ENCODE measurements at places on chromosomes 13 and 19.

- DNase-seq = no peak
These were observed 94.3 kb upstream of the PABPC3 start for GRCh38 chr13:25001476-25002206.

GRCh38 chr13:59691501-59692066 lies 472.1 kb downstream of the DIAPH3 start:
- DNase-seq = no peak

GRCh38 chr19:15671891-15672579 lies 852 bp upstream of the CYP4F12 start:
- no peak for DNase-seq

GRCh38 chr19:11721681-11722080 lies 17.1 kb downstream of the ZNF823 start:
- no peak for DNase-seq

- peak; percentile 38 for DNase-seq
These were observed 5.7 kb upstream of the CDC42EP5 start for GRCh38 chr19:54478677-54479266.

DNA sequence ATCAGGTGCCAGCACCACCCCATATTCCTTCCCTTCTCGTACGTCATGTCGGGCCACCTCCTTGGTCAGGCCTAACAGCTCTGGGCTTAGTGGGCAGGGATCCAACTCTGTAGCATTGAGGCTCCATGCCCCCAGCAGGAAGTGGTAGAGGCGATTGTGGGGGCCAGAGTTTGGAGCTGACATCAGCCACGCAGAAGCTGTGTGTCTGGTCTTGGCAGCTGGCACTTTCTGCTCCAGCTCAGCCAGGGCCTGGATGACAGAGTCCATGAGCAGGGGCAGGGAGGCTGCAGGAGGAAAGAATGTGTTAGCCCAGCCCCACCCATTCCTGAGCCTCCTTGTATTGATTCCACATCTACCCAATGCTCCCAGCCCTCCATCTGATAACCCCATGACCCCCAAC lies 3.0 kb downstream of the PGLYRP2 start:
- no peak for DNase-seq

DNA sequence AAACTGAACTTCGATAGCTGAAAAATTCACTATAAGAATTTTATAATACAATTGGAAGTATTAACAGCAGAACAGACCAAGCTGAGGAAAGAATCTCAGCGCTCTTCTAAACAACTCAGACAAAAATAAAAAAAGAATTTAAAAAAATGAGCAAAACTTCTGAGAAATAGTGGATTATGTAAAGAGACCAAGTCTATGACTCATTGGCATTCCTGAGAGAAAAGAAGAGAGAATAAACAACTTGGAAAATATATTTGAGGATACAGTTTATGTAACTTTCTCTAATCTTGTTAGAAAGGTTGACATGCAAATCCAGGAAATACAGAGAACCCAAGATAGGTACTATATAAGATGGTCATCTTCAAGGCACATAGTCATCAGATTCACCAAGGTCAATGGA lies 25.4 kb downstream of the SLC25A15 start:
- DNase-seq = no peak

GRCh38 chr19:19176950-19177349 lies 6.9 kb upstream of the MEF2B start:
- no peak for DNase-seq

GRCh38 chr19:42042455-42043170 lies 27.4 kb downstream of the GRIK5 start:
- DNase-seq = no peak

DNA sequence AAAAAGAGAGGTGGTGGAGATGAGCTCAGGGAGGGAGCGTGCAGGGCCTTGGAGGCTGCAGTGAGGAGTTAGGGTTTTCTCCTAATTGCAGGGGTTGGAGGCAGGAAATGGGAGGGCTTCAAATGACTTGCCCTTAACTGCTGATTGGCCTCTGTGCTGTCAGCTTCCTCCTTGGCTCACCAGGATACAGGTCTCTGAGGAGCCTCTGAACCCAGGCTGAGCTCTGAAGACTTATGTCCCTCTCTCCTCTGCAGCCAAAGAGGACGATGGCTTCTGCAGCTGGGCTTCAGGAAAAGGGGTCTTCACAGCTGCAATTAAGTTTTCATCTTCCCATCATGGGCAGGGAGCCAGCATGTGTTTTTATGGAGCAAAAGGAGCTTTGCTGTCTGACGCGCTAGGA lies 6.7 kb upstream of the RANBP3 start:
- no peak for DNase-seq

GRCh38 chr19:45821570-45821969 lies 6.5 kb upstream of the RSPH6A start:
- DNase-seq = no peak

DNA sequence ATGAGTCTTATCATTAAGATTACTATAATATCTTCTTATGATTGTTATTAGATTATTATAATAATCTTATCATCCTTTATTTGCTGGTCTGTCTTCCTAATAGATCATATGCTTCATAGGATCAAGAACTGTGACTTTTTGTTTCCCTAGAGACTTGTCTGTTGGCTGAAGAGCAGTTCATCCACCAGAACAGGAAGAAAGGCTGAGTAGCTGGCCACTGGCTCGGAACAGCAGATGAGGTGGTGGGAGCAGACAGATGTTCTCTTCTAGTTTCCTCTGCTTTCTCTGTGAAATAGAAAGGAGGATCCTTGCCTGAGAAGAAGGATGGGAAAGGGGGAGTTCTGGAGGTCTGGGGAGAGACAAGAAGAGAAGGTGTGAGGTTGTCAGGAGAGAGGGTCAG lies 120.0 kb downstream of the CCNA1 start:
- no peak for DNase-seq

DNA sequence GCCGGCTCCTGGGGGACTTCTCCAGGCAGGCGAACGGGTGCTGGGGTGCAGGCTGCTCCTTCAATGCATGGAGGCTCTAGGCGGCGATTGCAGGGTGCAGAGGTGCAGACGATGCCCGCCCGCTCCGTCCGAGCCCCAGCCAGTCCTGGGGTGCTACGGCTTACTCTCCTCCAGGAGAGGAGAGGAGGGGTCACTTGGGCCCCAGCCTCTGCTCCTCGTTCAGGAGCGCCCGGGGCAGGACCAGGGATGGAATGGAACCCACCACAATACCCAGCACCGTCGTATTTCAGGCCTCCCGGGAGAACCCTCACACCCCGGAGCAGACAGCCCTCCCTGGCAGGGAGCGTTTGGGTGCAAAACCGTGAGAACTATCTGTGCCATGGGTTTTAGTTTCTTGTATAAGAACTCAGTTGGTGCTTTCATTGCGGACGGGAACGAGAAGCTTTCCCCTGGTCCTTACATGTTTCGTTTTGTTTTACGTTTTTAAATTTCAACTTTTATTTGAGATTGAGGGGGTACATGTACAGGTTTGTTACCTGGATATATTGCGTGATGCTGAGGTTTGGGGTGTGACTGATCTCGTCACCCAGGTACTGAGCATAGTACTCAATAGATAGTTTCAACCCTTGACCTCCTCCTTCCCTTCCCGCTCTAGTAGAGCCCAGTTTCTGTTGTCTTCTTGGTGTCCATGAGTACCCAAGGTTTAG lies 46.8 kb downstream of the ARHGEF18 start:
- no peak for DNase-seq

GRCh38 chr13:50720861-50721671 lies 122.4 kb downstream of the DLEU7 start:
- DNase-seq = no peak

- no peak for DNase-seq
These were observed 313.5 kb downstream of the KLF12 start for GRCh38 chr13:73820688-73821087.

- no peak for DNase-seq
These were observed 30.5 kb downstream of the VAV1 start for GRCh38 chr19:6803036-6803404.

- DNase-seq = no peak
These were observed 250.9 kb downstream of the DLEU7 start for GRCh38 chr13:50592412-50593155.

- DNase-seq = no peak
These were observed 14.3 kb downstream of the PTH2 start for GRCh38 chr19:49408816-49409440.

GRCh38 chr13:34571716-34572115 lies 370.4 kb upstream of the NBEA start:
- DNase-seq = no peak

DNA sequence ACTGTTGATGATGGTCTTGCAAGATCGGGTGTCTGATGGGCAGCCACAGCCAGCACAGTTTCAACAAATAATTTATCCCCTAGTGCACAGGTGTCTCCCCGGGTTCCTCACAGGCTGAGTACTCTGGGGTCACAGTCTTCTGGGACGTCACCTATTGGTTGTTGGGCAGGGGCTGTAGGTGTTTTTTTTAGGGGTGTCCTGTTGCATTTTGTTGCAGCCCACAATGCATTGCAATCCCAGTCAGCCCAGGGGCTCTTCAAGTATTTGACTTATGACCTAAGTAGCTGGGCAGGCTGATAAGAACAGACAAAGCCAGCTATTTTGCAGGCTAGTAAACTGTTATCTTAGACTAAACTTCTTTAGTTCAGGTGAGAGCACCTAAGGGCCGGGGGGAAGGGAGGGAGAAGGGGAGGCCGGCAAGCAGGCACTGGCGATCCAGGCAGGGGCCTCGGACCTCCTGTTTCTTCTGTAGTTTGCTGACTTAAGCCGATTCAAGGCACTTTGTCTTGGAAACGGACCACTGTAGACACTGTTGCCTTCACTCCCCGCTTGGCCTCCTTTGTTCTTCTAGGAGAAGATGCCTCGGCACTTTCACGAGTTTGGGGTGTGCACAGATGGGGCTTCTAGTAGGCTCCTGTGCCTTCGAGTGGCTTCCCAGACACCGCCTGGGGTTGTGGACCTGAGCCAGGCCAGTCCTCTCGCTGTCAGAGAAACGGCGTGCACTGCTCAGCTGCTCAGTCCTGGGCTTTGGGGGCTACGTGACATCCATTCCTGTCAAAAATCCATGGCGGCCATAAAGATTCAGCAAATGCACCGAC lies 33.9 kb upstream of the GRTP1 start:
- DNase-seq = no peak

DNA sequence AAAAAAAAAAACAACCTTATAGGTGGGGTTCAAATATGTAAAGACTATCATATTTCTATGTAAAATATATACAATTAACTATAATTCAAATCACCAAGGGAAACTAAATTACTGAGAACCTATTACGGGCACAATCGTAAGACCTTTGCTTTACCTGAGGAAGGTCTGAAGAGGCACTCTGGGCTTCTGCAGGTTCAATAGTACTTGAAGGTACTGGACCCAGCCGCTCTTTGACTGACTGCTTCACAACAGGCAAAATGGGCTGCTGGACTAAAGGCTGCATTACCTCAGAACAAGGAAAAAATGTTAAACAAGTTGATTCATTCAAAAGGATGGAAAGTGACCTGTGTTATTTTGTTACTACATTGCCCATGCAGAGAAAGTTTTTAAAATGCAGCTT lies 51.8 kb downstream of the RBM26 start:
- DNase-seq = no peak

GRCh38 chr13:77831866-77832265 lies 86.8 kb downstream of the EDNRB start:
- no peak for DNase-seq

- no peak for DNase-seq
These were observed 299.3 kb upstream of the SLITRK6 start for GRCh38 chr13:86098511-86098910.

GRCh38 chr13:86918682-86919081 lies 752.5 kb upstream of the SLITRK5 start:
- DNase-seq = no peak

DNA sequence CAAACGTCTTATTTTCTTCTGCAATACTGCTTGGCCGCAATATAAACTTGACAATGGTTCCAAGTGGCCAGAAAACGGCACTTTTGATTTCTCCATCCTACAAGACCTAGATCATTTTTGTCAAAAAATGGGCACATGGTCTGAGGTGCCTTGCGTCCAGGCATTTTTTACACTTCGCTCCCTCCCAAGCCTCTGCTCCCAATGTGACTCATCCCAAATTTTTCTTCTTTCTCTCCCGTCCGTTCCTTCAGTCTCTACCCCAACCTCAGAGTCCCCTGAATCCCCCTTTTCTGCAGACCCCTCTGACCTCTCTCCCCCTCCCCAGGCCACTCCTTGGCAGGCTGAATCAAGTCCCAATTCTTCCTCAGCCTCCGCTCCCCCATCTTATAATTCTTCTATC lies 14.3 kb upstream of the OR10H1 start:
- DNase-seq = no peak

DNA sequence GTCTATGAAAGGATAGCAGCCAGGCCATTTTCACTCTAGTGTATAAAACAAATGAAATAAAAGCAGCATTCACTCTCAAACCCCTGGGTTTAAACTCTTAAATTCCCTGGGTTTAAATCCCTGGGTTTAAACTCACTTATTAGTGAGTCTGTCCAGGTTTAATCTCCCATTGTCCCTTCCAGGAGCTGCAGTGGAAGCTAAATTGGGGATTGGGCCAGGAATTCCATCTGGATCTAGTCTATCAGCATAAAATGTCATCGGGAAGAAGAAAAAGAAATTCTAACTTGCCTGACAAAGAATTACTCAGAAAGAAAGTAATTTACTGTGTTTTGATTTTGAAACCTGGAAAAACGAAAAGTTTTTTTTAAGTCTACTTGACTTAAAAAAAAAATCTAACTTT lies 54.8 kb downstream of the FRY start:
- no peak for DNase-seq

- no peak for DNase-seq
These were observed 40.6 kb downstream of the COL4A2 start for GRCh38 chr13:110347535-110348308.

GRCh38 chr19:54317108-54317964 lies 4.4 kb upstream of the LILRA5 start:
- no peak for DNase-seq

GRCh38 chr19:48739404-48740163 lies 826 bp downstream of the RASIP1 start:
- no peak for DNase-seq

DNA sequence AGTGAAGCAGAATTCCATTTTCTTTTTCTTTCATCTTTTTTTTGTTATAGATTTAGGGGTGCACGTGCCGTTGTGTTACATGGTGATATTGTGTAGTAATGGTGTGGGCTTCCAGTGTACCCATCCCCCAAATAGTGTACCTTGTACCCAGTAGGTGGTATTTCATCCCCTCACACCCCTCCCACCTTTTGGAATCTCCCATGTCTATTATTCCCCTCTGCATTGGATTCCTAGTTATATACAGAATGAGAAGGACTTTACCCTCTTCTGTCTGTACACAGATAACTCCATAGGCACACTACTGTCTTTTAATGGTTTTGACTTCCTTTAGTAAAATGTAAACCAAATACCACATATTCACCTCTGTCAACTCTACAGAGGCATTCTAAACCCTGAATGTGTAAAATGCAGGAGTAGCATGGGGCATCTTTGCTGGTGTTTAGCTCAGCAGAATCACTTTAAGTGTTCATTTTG lies 28.0 kb downstream of the FRY start:
- no peak for DNase-seq

- no peak for DNase-seq
These were observed 27.7 kb downstream of the CCDC8 start for GRCh38 chr19:46385636-46386035.

- DNase-seq = peak; percentile 63
These were observed 64.4 kb downstream of the RASA3 start for GRCh38 chr13:114067886-114068651.
